ENCODE measurements at places on chromosomes 2 and 18.

GRCh38 chr2:34320056-34320455, 721.0 kb upstream of the FAM98A start:
- no peak for DNase-seq

GRCh38 chr2:215861607-215862350, 151.6 kb downstream of the MREG start:
- DNase-seq, result no peak

GRCh38 chr2:61969376-61969775, 63.9 kb downstream of the COMMD1 start:
- DNase-seq, result no peak

DNA sequence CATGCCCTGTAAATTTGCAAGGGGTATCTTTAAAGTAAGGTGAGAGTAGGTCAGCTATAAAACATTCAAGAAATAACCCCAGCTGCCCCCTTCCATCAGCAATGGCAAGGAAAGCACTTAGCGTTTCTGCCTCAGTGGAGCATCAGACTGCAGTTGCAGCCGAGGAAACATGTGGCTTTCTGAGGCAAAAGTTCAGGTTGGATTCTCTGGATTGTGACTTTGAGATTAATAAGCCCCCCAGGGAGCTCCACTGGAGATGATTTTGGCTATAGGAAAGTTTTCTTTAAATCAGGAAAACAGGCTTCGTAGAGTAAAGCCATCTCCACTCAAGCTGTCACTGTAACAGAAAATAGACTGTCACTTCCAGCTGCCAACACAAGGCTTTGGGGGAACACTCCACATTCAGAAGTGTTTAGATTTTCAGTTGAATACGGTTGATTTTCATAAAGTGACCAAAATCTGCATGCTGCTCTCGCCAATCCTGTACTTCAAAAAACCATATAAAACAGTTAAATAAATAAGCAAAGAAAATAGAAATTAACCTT, 15.3 kb upstream of the RIT2 start:
- DNase-seq, result no peak

GRCh38 chr2:5696945-5697521, 4.8 kb downstream of the SOX11 start:
- no peak for DNase-seq

- no peak for DNase-seq
Measured at GRCh38 chr2:226796012-226796839, 3.4 kb downstream of the IRS1 start.

GRCh38 chr18:49096021-49096420, 145.3 kb upstream of the SMAD7 start:
- DNase-seq, result no peak

DNA sequence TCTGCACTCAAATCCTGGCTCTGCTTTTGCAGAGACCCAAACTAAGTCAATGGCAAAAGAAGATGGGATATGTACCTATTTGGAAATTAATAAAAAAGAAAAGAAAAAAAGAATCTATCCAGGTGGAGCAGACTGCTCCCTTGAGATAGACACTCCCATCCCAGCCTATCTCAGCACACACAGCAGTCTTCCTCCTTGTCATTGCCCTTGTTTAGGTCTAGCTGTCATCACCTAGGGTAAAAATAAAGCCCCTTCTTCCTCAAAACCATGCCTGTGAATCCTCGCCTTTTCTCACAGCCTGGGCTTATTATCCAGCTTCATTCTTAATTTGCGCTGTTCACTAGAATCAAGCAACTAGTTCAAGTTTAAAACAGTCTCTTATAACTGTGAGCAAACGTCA, 30.7 kb upstream of the ACSL3 start:
- DNase-seq, result no peak

DNA sequence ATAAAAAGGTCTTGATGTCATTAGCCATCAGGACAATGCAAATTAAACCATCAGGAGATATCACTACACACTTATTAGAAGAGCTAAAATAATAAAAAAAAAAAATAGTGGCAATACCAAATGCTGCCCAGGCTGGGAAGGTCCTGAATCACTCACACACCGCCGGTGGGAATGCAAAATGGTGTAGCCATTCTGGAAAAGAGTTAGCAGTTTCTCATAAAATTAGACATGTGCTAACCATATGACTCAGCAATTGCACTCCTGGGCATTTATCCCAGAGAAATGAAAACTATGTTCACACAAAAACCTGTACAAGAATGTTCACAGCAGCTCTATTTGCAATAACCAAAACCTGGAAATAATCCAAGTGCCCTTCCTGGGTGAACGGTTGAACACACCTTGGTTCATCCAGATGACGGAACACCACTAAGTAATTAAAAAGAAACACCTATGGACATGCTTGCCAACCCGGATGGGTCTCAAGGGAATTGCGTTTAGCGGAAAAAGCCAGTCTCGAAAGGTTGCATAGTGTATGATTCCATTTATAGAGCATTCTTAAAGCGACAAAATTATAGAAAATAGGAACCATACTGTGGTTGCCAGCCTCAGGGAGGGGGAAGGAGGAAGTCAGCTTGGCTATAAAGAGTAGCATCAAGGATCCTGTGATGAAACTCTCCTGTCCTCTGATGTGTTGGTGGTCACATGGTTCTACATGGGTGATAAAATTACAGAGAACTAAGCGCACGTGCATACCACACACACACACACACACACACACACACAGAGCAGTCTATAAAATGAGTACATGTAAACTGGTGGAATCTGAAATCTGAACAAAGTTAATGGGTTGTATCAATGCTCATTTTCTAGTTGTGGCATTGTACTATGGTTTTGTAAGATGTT, 4.6 kb downstream of the MBP start:
- peak; percentile 42 for DNase-seq

GRCh38 chr18:2970772-2971659, 41.9 kb downstream of the LPIN2 start:
- peak; percentile 38 for DNase-seq

- DNase-seq, result no peak
Measured at GRCh38 chr2:128473175-128474035, 154.7 kb upstream of the HS6ST1 start.

GRCh38 chr2:83944191-83944590, 514.9 kb downstream of the SUCLG1 start:
- DNase-seq, result no peak

- no peak for DNase-seq
Measured at GRCh38 chr2:128808462-128809258, 490.0 kb upstream of the HS6ST1 start.

DNA sequence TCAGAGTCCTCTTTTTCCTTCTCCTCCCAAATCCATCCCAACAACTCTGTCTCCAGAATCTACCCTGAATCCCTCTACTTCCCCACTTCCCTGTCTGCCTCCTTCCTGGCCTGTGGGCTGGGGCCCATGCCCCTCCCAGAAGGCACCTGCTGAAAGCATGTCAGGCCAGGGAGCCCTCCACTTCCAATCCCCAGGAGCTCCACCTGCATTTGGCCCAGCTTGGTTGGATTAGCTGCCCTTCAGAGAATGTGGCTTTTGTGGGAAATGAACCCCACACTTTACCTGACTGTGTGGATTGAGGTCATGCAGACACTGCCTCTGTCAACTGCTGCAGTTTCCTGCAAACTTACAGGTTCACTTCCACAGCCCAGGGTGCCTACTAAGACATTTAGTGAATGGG, 58.5 kb downstream of the ACOXL start:
- no peak for DNase-seq

DNA sequence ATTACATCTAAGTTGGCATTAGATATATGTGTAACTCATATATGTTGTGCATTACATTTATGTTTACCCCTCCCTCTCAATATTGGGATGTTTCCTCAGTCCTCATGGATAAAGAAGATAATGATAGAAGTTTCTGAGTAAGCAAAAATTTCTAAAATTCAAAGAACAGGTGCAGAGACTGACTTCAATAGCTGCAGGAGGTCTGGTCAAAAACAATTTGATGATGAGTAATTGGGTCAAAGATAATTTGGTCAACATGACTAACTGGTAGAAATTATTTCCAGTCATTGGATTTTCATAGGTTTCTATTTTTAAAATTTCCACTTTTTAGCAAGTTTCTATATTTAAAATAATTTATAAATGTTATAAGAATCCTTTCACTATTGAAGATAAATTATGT, 1130.9 kb upstream of the SLC39A10 start:
- no peak for DNase-seq

- DNase-seq, result no peak
Measured at GRCh38 chr2:120161190-120161589, 62.0 kb downstream of the TMEM185B start.

DNA sequence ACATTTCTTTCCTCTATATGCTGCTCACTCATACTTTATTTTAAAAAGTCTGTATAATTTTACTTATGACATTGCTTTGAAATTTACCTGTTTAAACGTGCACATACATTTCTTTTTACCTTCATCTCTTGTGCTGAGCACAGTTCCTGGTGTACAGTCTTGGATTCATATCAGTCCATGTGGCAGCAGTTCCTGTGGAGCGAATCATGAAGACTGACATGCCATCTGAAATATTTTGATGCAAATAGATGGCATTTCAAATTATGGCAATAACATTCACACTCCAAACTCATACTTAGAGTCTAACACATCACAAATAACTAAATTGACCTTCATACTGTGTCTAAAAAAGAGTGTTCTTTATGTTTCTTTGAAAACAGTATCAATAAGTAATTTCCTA, 90.3 kb upstream of the CDH2 start:
- no peak for DNase-seq

DNA sequence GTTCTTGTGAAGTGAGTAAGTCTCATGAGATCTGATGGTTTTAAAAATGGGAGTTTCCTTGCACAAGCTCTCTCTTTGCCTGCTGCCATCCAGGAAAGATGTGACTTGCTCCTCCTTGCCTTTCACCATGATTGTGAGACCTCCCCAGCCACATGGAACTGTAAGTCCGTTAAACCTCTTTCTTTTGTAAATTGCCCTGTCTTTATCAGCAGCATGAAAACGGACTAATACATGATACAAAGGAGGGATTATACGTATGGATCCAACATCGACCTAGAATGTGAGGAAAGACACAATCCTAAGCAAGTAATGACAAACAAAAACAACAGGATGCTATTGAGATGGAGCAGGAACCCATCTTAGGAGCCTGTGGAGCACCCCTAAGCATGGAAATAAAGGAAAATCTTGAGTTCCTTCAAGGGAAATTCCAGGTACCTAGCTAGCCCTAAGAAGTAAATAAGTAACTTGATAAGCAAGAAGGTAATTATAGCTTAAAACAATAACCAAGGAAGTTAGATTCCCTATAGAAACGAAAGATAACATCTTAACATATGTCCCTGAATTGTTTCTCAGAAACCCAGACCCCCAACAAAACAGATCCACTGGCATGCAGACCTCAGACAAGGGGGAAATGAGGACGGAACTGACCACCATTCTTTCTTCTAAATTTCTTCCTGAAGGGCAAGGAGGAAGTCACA, 1.5 kb upstream of the TNFRSF11A start:
- DNase-seq, result no peak

DNA sequence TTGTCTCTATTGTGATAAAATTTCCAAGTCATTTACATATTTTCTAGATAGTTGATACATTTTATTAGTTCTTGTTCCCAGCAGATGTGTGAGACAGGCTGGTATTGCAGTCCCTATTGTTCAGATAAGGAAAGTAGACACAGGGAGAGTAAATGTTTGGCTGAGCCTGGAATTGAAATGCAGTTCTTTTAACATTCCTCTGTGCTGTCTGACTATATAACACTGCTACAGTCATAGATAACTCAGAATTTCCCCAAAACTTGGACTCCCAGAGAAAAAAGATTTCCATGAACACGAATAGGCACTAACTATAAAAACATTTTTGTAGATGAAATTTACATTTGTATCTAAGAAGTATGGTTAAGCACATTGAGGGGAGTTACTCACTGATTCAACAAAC, 71.4 kb downstream of the PLCL1 start:
- no peak for DNase-seq

DNA sequence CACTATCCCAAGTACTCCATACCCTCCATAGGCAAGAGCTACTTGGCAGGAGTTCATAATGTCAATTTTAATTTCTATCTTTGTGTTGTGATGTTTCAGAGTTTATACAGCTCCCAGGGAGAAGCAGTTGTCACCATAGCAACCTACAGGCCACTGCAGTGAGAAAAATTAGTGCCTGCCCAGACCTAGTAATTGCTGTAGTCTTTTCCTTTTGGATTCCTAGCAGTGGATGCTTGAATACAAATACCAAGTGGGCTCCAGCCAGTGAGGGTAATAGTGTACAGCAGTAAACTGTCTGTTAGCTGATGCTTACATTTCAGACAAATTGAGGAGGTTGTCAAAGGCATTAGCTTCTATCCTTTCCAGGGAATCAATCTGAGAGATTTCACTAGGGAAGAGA, 26.7 kb downstream of the LHCGR start:
- DNase-seq, result no peak

- no peak for DNase-seq
Measured at GRCh38 chr2:239233576-239233975, 167.2 kb downstream of the HDAC4 start.

DNA sequence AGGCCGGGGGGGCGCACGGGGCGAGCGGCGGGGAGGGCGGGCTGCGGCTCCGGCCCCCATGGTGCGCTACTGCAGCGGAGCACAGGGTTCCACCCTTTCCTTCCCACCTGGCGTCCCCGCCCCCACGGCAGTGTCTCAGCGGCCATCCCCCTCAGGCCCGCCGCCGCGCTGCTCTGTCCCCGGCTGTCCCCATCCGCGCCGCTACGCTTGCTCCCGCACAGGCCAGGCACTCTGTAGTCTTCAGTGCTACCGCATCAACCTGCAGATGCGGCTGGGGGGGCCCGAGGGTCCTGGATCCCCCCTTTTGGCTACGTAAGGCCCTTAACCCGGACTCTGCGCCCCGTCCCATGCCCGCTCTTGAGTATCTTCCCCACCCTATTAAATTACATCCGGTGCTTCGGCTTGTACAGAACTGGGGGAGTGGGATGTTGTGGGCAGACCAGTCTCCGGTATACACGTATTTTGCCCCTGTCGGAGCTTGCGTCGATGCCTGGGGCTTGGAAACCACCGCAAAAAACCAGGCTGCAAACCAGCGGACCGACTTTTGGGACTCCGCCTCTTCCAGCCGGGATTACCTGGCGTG, 598 bp upstream of the WBP1 start:
- peak; percentile 85 for DNase-seq

GRCh38 chr2:35978218-35978617, 377.4 kb upstream of the CRIM1 start:
- DNase-seq, result no peak

GRCh38 chr2:121061633-121062032, 223.4 kb downstream of the TFCP2L1 start:
- DNase-seq, result no peak

Measured in activated naive CD4-positive, alpha-beta T cell treated with Interleukin-2 at 50 U/mL for 16 hours (primary cell).